ENCODE measurements at places on chromosomes 7 and 10. TPM values are rescaled to one million over a fixed set of nuclear protein-coding genes. Genes with fewer than 3 reads are reported as not detected.

GRCh38 chr7:42645906-42646305, 266.0 kb downstream of the C7orf25 start:
- no peak overlapping the region for H3K27ac ChIP-seq
- no peaks in the 10 kb centered on the region for H3K4me1 ChIP-seq
- no peak for DNase-seq
- H3K27me3 ChIP-seq: no peaks in the 10 kb centered on the region
- H3K4me3 ChIP-seq: no peak overlapping the region

GRCh38 chr10:5683065-5683464, 1.6 kb upstream of the TASOR2 start:
- DNase-seq: no peak
- H3K27ac ChIP-seq: no peak overlapping the region
- peaks cover 19% of the 10 kb centered on the region for H3K27me3 ChIP-seq
- H3K4me3 ChIP-seq: peak overlapping the region; percentile 9

GRCh38 chr10:131580674-131581073, 269.2 kb upstream of the TCERG1L start:
- H3K4me3 ChIP-seq: no peak overlapping the region
- no peak overlapping the region for H3K27ac ChIP-seq
- peaks cover 6% of the 10 kb centered on the region for H3K27me3 ChIP-seq
- no peaks in the 10 kb centered on the region for H3K36me3 ChIP-seq

- no peaks in the 10 kb centered on the region for H3K36me3 ChIP-seq
- no peak for DNase-seq
- H3K4me3 ChIP-seq: no peak overlapping the region
Measured at GRCh38 chr10:129950676-129951075, 13.4 kb downstream of the EBF3 start.

GRCh38 chr7:33702514-33703054, 202.8 kb upstream of the BMPER start:
- peaks cover 78% of the 10 kb centered on the region for H3K4me1 ChIP-seq
- peak overlapping the region; percentile 16 for H3K4me3 ChIP-seq

DNA sequence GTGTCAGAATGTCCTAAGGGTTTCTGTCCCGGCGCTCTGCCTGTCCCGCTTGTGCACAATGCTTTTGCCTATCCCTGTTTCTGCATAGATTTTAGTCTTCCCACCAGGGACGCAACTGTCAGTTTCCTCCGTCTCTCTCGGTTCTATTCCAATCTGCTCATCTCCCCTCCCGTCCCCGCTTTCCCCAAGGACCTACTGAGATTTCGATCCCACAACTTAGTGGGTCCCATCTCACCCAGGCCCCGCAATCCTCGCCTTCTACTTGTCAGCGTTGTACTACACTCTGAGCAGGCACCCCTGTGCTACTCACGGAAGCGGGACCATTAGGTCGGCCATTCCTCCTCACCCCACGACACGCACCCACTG, 519 bp upstream of the ZNF655 start:
- H3K27me3 ChIP-seq: no peaks in the 10 kb centered on the region
- no peak for DNase-seq
- peak overlapping the region; percentile 100 for H3K27ac ChIP-seq
- H3K36me3 ChIP-seq: peaks cover 36% of the 10 kb centered on the region

Gene ETV1
- 1.8 TPM for total RNA-seq

Gene C10orf67
- not detected for total RNA-seq

Gene CFAP69
- total RNA-seq: 0.33 TPM

Measured in natural killer cell treated with Interleukin-12 subunit alpha and Interleukin-12 subunit beta and Interleukin-15 and Interleukin-18, amount 100 ng/mL, for 72 hours (primary cell).